ENCODE measurements at places on chromosomes 4 and X. TPM values are rescaled to one million over a fixed set of nuclear protein-coding genes. Genes with fewer than 3 reads are reported as not detected.

- no peak for ATAC-seq
Measured at GRCh38 chr4:142535009-142535408, 311.1 kb downstream of the INPP4B start.

GRCh38 chr4:114603497-114603896 lies 4.9 kb downstream of the UGT8 start:
- no peak for ATAC-seq

DNA sequence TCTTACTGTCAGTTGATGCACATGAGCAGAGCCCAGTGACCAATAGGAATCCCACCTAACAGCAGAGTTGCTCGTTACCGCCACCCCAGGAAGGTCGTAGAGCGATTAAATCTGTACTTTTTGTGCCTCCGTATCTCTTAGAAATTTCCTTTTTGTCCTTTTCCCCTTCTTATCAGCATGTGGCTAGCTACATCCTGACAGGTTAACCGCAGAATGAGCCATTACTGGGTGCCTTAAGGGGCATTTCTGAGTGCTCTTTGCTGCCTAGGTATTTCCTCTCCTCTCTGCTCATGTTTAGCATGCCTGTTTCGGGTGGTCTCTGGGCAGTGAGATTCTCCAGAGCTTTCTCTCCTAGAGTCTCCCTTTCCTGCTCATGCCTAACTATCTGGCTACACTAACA lies 530.5 kb downstream of the FAM133A start:
- no peak for ATAC-seq

- ATAC-seq, result no peak
Measured at GRCh38 chrX:39899856-39900776, 197.6 kb downstream of the BCOR start.

DNA sequence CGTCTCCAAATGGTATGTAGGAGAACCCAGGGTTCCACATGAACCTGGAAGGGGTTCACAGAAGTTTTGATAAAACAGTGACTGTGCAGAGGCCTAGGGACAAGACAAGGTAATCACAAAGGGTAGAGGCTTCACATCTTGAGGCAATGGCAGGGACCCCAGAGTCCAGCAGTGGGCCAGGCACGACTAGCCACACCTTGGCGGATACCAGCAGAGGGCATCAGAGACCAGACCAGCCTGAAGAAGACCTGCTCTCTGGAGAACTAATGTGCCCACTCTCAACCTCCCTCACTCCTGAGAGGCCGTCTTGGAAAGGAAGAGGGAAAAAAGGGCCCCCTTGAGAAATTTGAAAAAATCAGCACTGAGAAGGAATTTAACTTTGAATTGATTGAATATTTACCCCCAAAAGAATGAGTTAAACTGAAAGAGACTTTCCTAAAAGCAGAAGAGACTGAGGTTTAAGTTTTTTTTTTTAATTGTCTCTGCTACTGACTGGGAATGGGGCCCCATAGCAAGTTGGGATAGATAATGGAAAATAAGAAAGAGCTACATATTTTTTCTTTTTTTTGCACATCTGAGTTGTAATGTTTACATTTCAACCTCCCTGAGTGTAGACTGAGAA lies 243.8 kb upstream of the JADE1 start:
- ATAC-seq, result no peak

DNA sequence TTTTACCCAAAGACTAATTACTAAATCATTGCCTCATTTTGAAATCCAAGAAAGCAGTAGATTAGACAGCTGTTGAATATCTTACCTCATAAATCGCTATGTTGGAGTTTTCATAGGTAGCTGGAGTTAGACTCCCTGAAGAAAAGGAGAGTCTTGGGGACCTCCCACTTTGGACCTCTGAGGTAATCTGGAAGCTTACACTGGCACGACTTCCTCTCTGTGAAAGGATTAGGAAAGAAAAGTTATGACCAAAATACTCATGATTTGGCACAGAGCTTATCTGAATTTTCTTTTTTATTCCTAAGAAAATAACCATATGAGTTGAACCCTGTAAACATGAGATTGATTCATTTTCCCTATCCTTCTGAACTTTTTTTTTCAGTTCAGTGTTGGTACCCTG lies 40.6 kb downstream of the GUCY2F start:
- ATAC-seq, result no peak

DNA sequence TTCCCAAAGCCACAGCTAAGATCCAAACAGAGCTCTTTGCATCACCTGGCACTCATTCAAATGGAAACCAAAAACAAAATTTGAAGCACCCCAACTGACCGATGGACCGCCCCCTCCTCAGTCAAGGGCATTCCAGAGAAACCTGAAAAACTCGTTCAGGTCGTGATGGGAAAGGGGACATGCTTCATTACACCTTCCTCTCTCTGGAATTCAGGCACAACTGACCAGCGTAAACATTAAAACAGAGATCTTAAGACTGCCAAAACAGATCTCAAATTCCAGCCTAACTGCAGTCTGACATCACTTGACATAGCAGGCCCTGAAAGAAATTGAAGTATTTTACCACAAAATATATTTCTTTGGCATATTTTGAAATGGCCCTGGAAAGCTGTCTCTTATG lies 28.5 kb downstream of the PTTG2 start:
- no peak for ATAC-seq

- ATAC-seq, result no peak
Measured at GRCh38 chr4:3529363-3529762, 2.9 kb downstream of the LRPAP1 start.

DNA sequence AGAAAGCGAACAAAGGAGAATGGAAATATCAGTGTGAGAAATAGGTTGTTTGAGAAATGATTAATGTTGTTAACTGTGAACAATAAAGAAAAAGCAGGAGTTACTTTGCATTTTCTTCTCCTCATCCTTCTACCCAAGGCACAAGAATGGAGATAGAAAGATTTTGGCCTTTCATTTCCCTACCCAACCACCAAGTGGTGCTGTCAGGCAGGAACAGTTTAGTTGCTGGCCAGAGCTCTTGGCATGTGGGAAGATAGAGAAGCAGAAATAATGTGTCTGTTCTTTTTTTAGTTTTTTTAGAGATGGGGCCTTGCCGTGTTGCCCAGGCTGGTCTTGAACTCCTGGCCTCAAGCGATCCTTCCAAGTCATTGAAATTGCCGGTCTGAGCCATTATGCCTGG lies 12.8 kb downstream of the HOPX start:
- no peak for ATAC-seq

DNA sequence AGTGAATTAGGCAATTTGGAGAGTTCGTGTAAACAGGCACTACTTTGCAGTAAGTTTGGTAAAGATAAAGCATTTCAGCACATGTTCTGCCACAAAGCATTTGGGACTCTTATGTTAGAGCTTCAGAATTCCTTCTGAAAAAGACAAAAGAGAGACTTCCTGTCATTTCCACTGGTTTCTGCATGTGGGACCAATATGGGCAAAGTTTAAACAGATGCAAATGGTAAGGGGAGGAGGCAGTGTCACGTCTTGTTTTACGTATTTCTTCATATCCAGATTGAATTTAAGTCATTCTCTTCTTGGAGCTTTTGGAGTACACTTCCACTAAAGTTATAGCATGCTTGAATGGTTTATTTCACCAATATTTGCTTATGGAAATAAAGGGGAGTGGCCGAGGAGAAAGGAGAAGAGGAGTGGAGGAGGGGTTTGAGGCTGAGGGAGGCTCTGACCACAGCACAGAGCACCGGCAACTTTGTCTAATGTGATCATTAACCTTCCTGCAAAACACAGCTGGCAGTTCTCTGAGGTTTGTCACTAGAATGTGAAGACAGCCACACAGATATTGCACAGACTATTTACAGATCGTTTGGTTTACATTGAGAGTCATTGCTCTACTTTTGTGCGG lies at the start of gene APELA:
Gene APELA (plus strand): TSS at position 479 of the 625 bp plus-strand sequence. CDS start 154 bp downstream, outside the sequence.
- ATAC-seq, result no peak

DNA sequence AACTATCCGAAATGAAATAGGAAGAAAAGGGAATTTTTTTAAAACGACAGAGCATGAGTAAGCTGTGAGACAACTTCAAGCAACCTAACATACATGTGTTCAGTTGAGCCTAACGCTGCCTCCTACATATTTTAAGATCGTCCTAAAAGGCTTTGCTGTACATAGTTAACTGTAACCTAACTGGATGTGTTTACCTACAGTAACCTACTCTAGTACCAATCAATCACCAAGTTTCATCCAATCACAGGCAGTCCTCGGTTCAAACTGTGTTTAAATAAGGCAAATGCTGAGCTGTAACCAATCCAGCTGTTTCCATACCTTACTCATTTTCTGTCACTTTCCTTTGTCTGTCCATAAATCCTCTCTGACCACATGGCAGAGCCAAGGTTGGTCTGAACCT lies 17.1 kb downstream of the RCHY1 start:
- no peak for ATAC-seq

- no peak for ATAC-seq
Measured at GRCh38 chr4:152112190-152112589, 351.4 kb upstream of the GATB start.

GRCh38 chrX:6968231-6968630 lies 179.3 kb upstream of the STS start:
- ATAC-seq, result no peak

GRCh38 chrX:110853610-110854009 lies 58.0 kb upstream of the CHRDL1 start:
- ATAC-seq, result no peak

- ATAC-seq, result no peak
Measured at GRCh38 chr4:143402776-143403552, 66.3 kb downstream of the GAB1 start.

Gene HTR2C
- not detected for total RNA-seq

Gene TRAPPC11
- 55.1 TPM for total RNA-seq

Gene TRIML1
- not detected for total RNA-seq

Gene HHIP
- total RNA-seq, result 0.54 TPM
